ENCODE measurements at places on chromosomes 7 and 10. TPM values are rescaled to one million over a fixed set of nuclear protein-coding genes. Genes with fewer than 3 reads are reported as not detected.

The TMEM176B gene
- total RNA-seq, result 27.5 TPM

The FGFBP3 gene
- total RNA-seq, result 0.72 TPM

The CPA2 gene
- not detected for total RNA-seq

The AMPH gene
- 10.7 TPM for total RNA-seq

The PDCD4 gene
- 150 TPM for total RNA-seq

The ACBD7 gene
- 1.0 TPM for total RNA-seq

The PLAC9 gene
- 31.2 TPM for total RNA-seq

The AKR1C1 gene
- total RNA-seq, result 5.4 TPM

The ZCWPW1 gene
- 2.1 TPM for total RNA-seq

The CRYGN gene
- not detected for total RNA-seq

The OR13A1 gene
- not detected for total RNA-seq

The ABCC2 gene
- 0.72 TPM for total RNA-seq

The CYP26C1 gene
- total RNA-seq, result not detected

The TMEM196 gene
- total RNA-seq, result not detected

The ELN gene
- total RNA-seq, result 208 TPM

The SLC18A3 gene
- total RNA-seq, result 0.31 TPM

The SLC29A4 gene
- total RNA-seq, result 11.2 TPM

The FANK1 gene
- total RNA-seq, result 3.2 TPM

The KCP gene
- total RNA-seq, result 0.72 TPM

The UBE3C gene
- 90.0 TPM for total RNA-seq

The WDFY4 gene
- 5.7 TPM for total RNA-seq

The MARVELD1 gene
- total RNA-seq, result 24.8 TPM

The HBP1 gene
- 139 TPM for total RNA-seq

The CALHM3 gene
- total RNA-seq, result not detected

The PRR15 gene
- total RNA-seq, result 0.31 TPM

The JMJD1C gene
- 187 TPM for total RNA-seq

The DDIT4 gene
- total RNA-seq, result 153 TPM

The ZNF775 gene
- total RNA-seq, result 17.1 TPM

The LRRC18 gene
- total RNA-seq, result not detected

The NODAL gene
- total RNA-seq, result 0.92 TPM

The NPSR1 gene
- not detected for total RNA-seq

The FBXO24 gene
- 1.2 TPM for total RNA-seq

The IFIT3 gene
- total RNA-seq, result 11.0 TPM

The FAM131B gene
- total RNA-seq, result 1.5 TPM

The INMT gene
- 14.5 TPM for total RNA-seq

The NACAD gene
- total RNA-seq, result 5.1 TPM

The SPDYE8 gene
- not detected for total RNA-seq

The SEMA3D gene
- 18.1 TPM for total RNA-seq

The ARHGEF35 gene
- 4.2 TPM for total RNA-seq

The SLC18A2 gene
- total RNA-seq, result 3.1 TPM

The VPS37D gene
- total RNA-seq, result 4.2 TPM

The TCERG1L gene
- 0.31 TPM for total RNA-seq

The BMS1 gene
- total RNA-seq, result 19.9 TPM

The NUTM2E gene
- total RNA-seq, result 0.41 TPM

The PDGFA gene
- 50.6 TPM for total RNA-seq

The MMP21 gene
- total RNA-seq, result 0.41 TPM

The ANXA7 gene
- 99.3 TPM for total RNA-seq

The HSPA12A gene
- total RNA-seq, result 9.3 TPM

The KIFBP gene
- total RNA-seq, result 33.0 TPM

The SFTPA1 gene
- total RNA-seq, result not detected

The C7orf33 gene
- total RNA-seq, result not detected

The CYP3A4 gene
- not detected for total RNA-seq

Measured in tongue (tissue), 3 donors.